ENCODE measurements at places on chromosomes 2 and 18. TPM values are rescaled to one million over a fixed set of nuclear protein-coding genes. Genes with fewer than 3 reads are reported as not detected.

DNA sequence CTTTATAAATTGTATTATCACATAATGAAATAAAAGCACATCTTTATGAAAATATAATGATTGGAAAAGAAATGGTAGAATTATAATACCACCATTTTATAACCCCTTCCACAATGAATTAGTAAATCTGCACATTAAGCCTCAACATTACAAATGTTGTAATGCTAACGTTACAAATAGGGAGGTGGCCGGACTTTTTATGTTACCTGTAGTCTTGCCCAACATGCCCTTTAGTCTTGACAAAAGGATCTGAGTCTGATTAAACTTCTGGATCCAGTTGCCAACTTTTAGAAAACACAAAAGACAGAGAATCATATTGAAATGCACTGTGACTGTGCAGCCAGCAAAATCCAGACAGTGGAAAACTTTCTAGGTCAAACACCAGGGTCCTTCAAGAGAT, 617.3 kb downstream of the KCNJ3 start:
- no peaks in the 10 kb centered on the region for H3K4me1 ChIP-seq
- no peaks in the 10 kb centered on the region for H3K36me3 ChIP-seq
- DNase-seq: no peak

Gene CCDC178
- 15.0 TPM for total RNA-seq

Gene KCNG2
- not detected for total RNA-seq

Gene ABCG5
- not detected for total RNA-seq

GRCh38 chr2:137969876-137970275, 5.6 kb downstream of the HNMT start:
- H3K27me3 ChIP-seq: no peaks in the 10 kb centered on the region
- no peaks in the 10 kb centered on the region for H3K4me1 ChIP-seq
- H3K27ac ChIP-seq: peak overlapping the region; percentile 96
- DNase-seq: no peak
- H3K36me3 ChIP-seq: no peaks in the 10 kb centered on the region
